ENCODE measurements at places on chromosomes 5 and 9.

GRCh38 chr5:148090773-148091250 lies 27.0 kb downstream of the SPINK5 start:
- no peak for DNase-seq

GRCh38 chr9:36823466-36823865 lies 210.6 kb downstream of the PAX5 start:
- no peak for DNase-seq

DNA sequence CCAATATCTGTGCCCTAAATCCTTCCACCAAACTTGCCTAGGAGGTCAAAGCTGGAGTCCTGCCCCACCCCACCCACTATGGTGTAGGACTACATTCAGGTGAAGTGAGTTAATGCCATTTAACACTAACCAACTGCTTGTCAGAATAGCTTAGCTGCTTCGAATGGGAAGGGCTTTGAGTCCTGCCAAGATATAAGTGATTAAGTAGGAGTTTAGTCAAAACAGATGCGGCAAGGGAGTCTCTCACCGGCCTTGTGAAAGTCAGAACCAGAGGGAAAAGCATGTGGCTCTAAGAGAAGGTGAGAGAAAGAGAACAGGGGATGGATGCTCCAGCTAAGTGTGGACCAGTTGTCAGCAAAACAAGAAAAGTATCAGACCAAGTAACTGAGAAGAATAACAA lies 132.6 kb downstream of the SPOCK1 start:
- no peak for DNase-seq

GRCh38 chr9:130904070-130905044 lies 7.7 kb upstream of the QRFP start:
- DNase-seq, result no peak

DNA sequence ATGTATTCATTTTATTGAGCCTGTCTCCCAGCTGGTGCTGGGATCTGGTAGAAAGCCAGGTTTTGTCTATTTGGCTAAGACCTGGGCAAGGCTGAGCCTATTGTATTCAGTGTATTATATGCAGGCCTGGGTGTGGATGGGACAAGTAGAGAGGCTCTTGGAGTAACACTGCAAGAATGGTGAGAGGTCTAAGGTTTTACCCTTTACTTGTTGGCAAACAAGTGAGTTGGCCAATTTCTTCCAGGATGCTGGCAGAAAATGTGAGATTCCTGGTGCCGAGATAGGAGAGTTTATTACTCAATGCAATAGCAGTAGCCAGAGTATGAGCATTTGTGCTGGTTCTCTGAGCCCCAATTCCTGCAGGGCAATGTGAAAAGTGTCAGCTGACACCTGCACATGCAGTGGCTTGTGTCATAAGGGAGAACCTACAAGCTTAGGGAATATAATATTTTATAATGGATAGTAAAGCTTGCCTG lies 141.7 kb upstream of the PRLR start:
- DNase-seq, result no peak

DNA sequence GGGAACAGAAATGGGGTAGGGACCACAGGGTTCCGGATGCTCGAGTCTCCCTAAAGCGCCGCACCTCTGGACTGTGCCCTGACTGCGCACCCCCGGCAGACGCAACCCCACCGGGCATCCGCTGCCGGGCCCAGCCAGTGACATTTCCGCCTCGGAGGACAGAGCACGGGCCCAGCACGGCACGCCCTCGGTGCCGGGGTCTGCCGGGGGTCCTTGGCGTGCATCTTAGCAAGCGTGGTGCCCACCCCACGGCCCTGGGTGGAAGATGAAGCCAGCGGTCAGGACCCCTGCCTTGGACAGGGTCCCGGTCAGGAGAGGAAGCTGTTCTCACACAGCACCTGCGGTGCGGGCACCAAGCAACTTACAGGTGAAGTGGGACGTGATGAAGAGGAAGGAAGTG lies 7.1 kb downstream of the INPP5E start:
- DNase-seq, result no peak

DNA sequence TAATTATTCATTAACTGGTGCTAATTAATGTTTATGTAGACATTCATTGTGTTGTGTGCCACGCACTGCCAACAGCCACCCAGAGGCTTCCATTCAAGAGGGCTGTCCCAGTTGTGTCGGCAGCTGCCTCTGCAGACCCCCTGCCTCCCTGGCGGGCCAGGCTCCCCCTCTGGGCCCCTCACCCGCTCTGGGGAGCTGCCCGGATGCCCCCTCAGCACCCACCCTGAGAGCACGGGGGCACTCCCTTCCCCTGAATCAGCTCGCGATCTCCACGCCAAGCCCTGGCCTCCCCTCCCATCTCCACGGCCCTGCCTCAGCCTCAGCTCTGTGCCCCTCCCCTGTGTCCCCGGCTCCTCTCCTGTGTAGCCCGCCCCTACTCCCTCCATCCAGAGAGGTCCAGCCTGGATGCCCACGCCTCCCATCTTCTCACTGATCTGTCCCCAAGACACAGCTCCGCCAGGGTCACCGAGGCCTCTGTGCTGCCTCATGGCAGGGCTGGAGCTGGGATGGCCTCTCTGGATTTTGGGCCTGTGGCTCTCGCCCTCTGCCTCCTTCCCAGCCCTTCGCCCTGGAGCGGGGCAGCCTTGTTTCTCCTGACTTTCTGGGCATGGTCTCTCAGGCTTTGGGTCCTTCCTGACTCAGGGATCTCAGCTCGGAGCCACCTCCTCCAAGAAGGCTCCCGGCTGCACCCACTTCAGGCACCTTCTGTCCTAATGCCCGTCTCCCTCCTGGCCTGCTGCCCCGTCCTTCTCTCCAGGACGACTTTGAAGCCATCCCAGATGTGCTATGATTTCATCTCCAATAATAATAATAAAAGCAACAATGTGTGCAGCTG lies 16.0 kb upstream of the SLC9A3 start:
- DNase-seq, result no peak

- no peak for DNase-seq
These were observed 14.0 kb upstream of the LOX start for GRCh38 chr5:122091936-122092600.

DNA sequence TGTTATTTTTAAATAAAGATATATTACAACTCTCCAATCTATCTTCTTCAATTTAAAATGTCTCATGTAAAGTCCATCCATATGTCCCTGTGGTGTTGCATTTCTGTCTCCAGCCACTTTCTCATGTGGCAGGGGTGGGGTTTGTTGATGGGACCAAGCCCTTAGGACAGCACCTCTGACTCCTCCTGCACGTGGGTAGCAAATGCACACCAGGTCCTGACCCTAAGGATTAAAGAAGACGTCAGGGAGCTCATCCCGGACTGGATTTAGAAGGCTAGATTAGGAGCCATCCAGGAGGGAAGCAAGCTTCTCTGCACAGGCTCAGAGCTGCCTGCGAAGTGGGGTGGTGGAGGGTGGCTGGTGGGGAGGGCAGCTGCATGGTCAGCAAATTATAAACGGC lies 38.9 kb upstream of the FAM120AOS start:
- DNase-seq, result no peak

DNA sequence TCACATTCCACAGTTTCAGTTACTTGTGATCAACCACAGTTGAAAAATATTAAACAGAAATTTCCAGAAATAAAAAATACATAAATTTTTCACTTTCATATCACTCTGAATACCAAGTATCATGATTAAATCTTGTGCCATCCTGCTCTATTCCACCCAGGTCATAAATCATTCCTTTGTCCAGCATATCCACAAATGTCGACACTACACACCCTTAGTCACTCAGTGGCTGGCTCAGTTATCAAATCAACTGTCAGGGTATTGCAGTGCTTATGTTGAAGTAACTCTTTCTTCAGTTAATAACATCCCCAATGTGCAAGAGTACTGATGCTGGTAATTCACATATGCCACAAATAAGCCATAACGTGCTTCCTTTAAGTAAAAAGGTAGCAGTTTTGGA lies 115.7 kb downstream of the FBXL17 start:
- no peak for DNase-seq

All from effector CD4-positive, alpha-beta T cell (primary cell).